ENCODE measurements at places on chromosomes 6 and 20.

- DNase-seq, result no peak
Observed at GRCh38 chr6:116859264-116859663, 17.8 kb upstream of the RFX6 start.

DNA sequence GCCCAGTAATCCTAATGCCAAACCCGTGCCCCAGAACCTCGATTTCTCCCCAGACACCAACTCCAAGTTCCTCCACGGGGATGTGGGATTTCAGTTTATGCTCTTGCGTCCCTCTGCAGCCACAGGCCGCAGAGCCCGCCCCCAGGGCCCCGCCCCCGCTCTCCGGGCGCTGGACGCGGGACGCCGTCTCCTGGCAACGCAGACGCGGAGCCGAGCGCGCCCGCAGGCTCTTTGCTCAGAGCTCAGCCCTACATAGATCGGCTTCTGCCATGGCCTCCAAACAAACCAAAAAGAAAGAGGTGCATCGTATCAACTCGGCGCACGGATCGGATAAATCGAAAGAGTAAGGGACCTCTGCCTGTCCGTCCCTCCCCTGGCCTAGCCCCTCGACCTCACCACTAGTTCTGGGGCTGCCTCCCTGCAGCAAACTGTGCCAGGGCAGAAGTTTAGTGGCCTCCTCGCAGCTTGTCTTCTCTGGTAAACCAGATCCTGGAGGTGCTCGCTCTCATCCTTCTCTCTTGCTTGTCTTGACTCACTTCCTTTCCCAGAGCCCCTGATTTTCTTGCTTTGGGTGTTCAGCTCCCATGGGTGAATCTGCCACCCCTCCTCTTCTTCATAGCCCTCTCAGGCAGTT lies at the start of gene ADGB:
Gene ADGB (plus strand): TSS at position 201 of the 634 bp plus-strand sequence. CDS start 69 bp downstream, at position 270.
- DNase-seq, result no peak

GRCh38 chr20:37706298-37706697 lies 12.5 kb downstream of the CTNNBL1 start:
- no peak for DNase-seq

- no peak for DNase-seq
Observed at GRCh38 chr6:39561536-39562266, 163.5 kb downstream of the KIF6 start.

DNA sequence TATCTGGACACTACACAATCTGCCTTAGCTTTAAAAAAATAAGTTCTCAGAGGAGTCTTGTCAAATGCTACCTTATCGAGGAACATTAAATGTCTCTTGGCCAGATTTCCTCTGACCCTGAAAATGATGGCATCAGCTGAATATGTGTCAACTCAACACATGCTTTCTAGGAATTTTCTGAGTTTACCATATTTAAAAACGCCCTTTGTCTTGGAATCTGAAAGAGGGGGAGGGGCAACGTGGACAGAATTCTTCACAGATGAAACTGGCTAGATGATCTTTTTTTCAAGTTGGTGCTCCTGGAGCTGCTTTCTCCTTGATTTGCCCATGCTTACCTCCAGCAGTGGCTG lies 5.1 kb downstream of the SOX4 start:
- no peak for DNase-seq

DNA sequence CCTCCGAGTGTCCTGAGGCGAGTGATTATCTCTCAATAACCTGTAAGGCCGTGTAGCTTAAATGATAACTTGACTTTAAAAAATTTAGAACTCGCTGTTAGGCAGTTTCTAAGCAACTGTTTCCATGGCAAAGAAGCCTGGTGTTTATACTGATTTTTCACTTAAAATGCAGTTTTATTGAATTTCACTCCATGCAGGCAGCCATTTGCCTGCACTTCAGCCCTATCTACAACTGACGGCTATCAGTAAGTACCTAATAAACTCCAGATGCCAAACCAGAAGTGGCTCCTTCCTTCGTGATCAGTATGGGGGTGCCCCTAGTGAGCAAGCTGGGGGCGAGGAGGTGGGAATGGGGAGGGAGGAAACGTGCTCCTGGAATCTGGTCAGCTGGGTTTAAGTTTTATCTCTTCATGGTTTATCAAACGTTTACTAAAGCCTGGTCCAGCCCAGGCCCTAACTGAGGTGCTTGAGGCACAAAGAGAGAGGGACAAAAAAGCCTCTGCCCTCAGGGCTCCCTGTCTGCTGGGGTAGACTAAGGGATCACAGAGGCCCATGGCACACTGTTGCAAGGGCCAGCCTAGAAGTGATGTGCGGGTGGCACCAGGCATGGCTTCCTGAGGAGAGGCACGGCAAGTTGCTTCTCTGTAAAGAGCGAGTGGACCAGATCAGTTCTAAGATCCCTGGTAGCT lies 45.5 kb downstream of the TTI1 start:
- DNase-seq, result no peak

DNA sequence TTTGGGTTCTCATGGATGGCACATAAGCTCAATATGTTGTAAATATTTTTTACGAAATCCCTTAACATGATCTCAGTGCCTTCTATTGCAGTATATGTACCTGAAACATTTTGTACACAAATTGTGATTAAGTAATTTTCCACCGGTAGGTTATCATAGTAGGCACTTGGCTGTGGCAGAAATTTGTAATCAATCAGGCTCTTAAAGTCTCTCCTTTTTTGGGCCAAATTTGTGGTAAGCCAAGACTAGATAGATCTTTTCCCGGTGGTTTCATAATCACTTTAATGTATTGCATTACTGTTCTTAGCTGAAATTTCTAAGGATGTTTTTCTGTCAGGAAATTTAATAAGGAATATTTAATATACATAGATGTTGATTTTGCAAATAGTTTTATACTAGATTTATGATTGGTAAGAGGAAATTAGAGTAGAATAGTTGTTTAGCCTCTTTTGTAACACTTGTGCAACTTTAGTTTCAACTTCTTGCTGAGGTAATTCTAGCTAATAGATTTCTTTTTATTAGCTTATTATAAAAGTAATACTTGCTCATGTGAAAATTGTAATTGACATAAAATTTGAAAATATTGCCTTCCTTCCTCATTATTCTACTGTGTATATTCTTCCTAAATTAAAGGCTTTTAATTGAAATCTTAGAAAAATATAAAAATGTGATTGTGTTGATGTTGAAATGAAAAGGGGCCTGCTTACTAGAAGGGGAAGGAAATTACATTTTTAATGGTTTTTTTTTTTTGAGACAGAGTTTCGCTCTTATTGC lies 3.2 kb downstream of the PCMT1 start:
- no peak for DNase-seq

GRCh38 chr20:60345106-60345505 lies 386.9 kb downstream of the CDH26 start:
- no peak for DNase-seq

- DNase-seq, result no peak
Observed at GRCh38 chr6:138541823-138542481, 42.7 kb upstream of the NHSL1 start.

GRCh38 chr20:60097285-60097684 lies 139.1 kb downstream of the CDH26 start:
- no peak for DNase-seq

DNA sequence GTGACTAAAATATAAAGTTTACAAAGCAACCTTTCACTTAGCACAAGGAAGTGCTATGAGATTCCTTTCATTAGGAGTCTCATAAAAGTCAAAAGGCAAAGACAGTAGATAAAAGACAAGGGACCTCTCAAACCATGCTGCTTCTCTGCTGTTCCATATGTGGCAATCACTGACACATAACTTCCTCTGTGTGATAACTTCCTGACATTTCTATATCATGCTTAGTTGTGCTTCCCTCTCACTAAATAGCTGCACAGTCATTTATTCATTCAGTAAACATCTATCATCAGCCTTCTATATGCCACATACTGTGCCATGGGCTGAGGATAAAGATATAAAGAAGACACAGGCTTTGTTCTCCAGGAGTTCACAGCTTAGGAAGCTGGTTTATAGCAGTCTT lies 214.8 kb upstream of the GRIK2 start:
- DNase-seq, result no peak

GRCh38 chr6:139855671-139856311 lies 481.3 kb upstream of the CITED2 start:
- DNase-seq, result no peak
